Right renal pelvis (tissue), 4 donors: ENCODE measurements at places on chromosomes 12 and 14. TPM values are rescaled to one million over a fixed set of nuclear protein-coding genes. Genes with fewer than 3 reads are reported as not detected.

GRCh38 chr12:129211862-129212630 is 358.8 kb downstream of the GLT1D1 start:
- no peak for DNase-seq

GRCh38 chr12:128763395-128763794 is 60.4 kb downstream of the SLC15A4 start:
- DNase-seq: no peak

- DNase-seq: no peak
Measured at GRCh38 chr14:58942516-58942915, 246.0 kb upstream of the DAAM1 start.

- no peak for DNase-seq
Measured at GRCh38 chr14:100559455-100559854, 27.8 kb downstream of the BEGAIN start.

DNA sequence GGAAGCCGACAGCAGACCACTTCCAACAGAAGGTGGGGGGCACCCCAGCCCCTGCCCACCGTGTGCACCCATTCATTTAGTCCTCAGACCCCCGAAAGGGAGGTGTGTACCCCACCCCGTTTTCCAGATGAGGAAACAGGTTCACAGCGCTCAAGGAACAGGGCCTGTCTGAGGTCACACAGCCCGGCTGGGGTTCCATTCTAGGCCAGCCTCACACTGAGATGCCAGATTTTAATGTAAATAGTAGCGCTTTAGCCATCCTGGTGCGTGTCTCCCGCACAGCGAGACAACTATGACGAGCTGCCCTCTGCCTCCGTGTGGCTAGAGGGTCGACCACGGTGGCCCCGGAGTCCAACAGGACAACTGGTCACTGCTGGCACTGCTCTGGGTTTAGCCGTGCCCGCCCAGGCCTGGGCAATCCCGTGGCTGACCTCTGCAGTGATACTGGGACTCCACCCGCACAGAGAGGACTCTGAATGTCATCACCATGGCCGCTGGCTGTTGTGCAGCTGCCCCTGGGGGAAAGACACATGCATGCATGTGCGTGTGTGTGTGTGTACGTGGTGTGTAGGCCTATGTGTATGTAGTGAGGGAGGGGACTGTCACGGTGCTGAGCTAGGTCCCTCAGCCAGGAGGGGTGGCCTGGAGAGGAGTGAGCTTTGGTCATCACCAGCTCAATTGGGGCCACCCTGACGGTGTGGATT is 31.6 kb downstream of the BEGAIN start:
- DNase-seq: no peak

DNA sequence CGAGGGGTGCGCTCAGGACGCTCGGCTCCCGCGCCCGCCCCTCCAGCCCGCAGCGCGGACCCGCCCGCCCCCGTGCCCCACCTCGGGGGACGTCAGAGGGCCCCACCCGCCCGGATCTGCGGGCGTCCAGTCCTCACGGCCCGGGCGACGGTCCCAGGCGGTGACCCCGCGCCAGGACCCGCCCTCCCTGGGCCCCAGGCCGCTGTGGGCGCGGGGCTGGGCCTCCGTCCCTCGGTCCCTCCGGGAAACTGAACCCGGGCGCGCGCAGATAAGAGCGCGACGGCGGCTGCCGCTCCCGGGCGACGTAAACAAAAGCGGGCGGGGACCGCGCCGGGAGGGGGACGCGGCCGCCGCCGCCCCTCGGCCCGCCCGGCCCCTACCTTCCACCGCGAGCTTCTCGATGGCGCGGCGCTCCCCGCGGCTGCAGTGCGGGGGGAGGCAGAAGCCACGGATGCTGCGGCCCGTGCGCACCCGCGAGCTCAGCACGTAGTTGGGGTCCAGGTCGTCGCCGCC is 1.1 kb downstream of the CKB start:
- no peak for DNase-seq

GRCh38 chr14:55749946-55750345 is 169.9 kb downstream of the KTN1 start:
- no peak for DNase-seq

MANSC4 gene
- polyA plus RNA-seq: 0.15 TPM

GPX2 gene
- polyA plus RNA-seq: 2.5 TPM
